Retina (tissue), 1 donor: ENCODE measurements at places on chromosomes 4 and X.
A peak's percentile ranks its signal among the peaks of the same experiment; 100 is the strongest.

GRCh38 chr4:157787618-157788017, 385.2 kb downstream of the GASK1B start:
- DNase-seq, result no peak

GRCh38 chr4:51943221-51943620, 76.9 kb downstream of the LRRC66 start:
- no peak for DNase-seq

GRCh38 chr4:126533146-126533805, 1099.5 kb upstream of the INTU start:
- DNase-seq, result peak; percentile 62

DNA sequence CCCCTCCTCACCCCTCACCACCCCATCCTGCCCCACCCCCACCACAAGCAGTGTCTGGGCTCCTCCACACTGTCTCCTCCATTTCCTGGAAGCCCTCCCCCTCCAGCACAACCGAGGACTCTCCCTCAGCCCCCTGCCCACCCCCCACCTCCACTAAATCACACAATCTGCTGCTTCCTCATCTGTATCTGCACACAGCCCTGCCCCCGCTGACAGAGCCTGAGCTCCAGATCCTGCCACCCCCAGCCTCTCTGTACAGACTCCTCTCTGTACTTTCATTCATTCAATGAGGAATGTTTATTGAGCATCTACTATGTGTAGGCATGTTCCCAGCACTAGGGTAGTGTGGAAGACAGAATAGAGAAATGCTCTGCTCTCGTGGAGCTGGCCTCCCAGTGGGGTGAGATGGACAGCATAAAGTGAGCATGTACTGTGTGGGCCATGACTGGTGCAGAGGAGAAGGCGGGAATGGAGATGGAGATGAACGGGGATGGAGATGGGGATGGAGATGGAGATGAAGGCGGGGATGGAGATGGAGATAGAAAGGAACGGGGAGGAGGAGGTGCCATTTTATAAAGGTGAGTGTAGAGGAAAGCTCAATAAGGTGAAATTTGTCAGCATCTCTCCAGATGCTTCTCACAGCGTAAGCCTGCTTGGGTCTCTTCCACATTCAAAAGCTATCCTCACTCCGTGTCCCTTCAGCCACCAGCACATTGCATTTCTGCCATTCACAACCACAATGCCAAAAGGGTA, 2.5 kb upstream of the PPP2R2C start:
- no peak for DNase-seq

GRCh38 chrX:25646156-25646555, 492.0 kb upstream of the MAGEB18 start:
- no peak for DNase-seq

- no peak for DNase-seq
Observed at GRCh38 chr4:176321589-176321988, 1.8 kb downstream of the SPCS3 start.

GRCh38 chr4:151675411-151675971, 85.3 kb downstream of the GATB start:
- DNase-seq, result no peak

DNA sequence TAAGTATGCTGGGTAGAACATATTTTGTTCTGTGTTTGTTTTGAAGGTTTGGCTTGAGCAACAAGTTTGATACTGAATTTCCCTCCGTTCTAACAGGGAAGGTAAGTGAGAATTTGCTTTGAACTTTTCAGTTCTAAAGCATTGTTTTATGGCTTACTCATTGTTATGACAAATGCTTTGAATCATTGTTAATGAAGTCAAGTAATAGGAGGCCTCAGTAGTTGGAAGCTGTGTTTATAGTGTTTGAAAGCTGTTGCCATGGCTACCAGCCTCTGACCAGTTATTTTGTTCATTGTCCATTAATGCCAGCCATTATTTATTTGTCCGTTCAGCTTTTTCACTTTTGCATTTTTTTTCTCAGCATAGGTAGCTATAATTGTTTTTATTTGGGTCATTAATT, 14.4 kb downstream of the CHIC1 start:
- DNase-seq, result peak; percentile 29
